NCI-H2029 treated with DMSO at 0.1 percent for 48 hours (cell line): ENCODE measurements at places on chromosomes 4 and X.

DNA sequence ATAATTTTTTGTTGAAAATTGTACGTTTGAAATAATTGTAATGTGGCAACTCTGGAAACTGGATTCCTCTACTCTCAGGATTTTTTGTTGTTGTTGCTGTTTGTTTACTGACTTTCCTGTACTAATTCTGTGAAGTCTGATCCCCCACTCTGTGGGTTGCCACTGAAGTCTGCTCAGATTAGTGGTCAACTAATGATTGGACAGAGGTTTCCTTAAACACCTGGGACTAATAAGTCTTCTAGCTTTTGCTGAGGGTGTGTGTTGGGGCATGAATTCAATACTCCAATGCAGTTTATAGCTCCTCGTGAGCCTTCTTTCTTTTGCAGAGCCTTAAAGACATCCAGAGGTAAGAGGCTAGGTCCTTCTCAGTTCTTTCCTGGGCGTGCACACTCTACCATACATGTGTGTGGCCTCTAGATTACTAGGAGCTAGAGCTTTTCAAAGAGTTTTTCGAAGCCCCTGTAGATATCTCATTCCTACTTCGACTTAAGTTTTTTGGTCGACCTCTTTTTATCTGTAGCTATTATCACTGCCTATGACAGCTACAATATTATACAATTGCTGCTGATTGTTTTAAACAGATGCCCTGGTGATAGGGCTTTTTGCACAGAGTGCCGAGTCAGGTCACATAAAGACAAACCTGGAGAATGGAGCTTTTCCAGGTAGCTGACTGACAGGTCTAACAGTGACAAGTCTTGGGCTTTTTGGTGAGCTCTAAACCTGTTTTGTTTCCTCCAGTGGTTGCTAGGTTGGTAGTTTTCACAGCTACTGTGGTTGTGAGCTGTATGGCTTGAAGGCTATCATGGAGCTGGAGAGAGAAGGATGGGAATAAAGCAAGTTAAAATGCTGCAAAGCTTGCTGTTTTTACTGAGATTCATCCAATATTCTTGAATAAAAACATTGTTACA is 34.0 kb downstream of the BMP2K start:
- no peak for DNase-seq

DNA sequence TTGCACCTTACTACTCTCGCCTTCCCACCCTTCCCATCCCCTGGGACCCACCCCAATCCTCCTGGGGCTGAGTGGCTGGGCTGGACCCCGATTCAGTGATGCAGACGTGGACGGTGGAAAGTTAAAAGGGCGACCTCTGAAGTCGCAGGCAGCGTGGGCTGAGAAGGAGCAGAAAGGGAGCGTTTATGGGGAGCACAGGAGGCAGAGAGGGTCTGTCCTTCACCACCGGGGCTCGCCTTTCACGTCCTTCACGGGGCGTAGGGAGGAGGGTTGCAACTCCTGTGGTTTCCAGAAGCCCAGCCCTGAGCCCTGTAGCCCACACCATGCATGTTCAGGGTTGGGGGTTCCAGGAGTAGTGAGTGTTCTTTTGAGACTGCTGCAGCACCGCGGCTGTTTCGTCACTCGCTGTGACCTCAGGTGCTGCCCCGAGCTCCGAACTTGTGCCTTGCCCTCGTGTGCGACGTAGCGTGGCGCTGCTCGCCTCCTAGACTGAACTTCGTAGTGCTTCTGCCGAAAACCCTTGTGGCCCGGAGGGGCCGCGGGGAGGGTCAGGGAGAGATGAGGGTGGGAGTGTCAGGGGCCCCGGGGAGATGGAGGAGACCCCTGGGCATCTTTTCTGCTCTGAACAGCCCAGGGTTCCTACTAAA is 1.6 kb downstream of the NHS start:
- DNase-seq, result no peak

- peak; percentile 14 for DNase-seq
These were observed 65.2 kb downstream of the TRIM2 start for GRCh38 chr4:153269218-153269990.

DNA sequence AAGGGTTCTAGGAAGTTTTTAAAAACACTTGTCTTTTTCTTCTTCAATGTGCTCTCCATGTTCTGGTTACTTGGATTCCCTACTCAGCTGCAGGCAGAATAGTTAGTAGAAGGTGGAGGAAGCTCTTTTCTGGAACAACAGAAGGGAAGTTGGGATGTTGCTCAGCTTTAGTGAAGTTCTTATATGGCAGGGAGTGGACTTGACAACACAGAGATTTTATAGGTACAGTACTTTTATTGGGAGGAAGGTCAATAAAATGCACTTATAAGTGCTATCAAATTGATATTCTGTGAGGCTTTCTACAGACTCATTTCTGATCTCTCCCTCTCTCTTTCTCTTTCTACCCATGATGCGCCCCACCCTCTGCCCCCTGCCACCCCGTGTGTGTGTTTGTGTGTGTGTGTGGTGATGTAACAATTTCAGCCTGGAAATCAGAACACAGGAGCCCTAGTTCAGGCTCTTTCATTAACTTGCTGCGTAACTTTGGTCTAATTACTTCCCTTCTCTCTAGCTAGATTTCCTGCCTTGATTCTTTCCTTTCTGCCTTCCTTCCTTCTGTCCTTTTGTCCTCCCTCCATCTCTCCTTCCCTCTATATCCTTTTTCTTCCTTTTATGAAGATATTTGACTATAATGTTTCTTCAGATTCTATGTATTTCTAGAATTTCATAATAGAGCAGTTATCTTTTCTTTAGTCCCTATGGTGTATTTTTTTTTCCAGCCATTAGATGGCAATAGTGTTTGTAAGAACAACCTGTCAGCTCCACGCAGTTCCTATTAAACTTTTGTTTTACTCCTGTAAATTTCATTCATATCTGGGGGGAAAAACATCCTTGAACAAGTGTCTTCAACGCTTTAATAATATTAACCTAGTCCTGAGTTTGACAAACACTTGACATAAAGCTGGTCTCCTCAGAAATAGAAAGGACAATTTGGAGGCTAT is 37.1 kb downstream of the HEPH start:
- no peak for DNase-seq

DNA sequence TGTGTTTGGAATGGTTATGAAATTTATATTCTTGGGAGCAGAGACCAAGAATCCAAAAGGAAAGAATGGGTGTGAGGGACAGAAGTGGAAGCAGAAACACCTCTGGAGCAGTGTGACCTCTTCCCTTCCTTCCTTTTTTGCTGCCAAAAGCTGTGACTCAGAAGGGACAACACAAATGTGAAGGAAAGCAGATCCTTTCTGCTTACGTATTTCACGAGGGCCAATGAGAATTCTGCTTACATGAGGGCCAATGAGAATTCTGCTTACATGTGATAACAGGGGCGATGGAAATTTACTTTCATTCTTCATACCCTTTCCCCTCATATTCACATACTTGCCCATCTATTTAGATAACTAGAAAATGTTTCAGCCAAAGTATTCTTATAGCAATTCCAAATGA is 404.6 kb downstream of the PRDM5 start:
- DNase-seq, result peak; percentile 18

GRCh38 chr4:1465173-1466033 is 59.2 kb upstream of the NKX1-1 start:
- no peak for DNase-seq

DNA sequence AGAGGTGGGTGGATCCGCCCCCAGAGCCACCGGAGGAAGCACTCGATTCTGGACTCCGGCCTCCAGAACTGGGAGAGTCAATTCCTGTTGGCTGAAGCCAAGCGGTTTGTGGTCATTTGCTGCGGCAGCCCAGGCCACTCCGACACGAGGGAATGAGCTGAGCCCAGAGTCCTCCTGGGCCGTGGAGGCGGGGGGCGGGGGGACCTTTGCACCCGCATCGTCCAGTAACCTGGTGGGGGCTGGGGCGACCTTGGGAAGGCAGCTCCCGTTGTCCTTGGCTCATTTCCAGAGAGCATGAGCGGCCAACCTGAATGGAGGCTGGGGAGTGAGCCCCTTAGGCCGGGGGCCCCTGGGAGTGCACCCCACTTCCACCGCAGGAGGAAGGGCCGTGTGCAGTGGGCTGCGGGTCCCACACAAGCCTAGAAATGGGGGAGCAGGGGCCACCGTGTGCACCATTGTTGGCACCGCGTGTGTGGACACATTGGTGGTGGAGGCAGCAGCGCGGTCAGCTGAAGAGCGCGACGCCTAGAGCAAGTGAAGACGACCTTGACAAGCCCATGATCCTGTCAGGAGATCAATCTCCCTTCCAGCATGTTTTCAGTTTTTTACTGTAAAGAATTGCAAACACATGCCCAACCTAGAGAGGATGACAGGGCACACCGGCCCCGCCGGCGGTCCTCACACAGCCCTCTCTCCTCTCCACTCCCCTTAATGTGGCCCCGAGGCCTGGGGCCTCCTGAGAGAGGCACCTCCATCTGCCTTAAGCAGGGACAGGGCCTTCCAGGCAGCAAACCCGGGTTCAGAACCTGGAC is 19.9 kb upstream of the DUSP9 start:
- DNase-seq, result no peak

DNA sequence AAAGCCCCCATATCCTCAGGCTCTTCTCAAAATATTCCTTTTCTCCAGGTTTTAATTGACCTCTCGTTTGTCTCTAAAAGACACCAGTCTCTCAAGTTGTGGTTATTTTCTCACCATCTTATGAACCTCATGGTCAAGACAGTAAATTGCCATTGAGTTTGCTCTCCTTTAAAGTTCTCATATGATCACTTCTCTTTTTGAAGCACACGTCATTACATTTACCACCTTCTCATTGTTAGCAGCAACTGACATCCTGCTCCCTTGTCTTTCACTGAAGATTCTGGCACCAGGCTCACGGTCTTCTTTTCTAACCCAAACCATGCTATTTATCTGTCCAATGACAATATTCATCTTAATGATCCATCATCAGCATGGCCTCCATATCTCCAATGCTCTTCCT is 324.2 kb downstream of the TMA16 start:
- no peak for DNase-seq

DNA sequence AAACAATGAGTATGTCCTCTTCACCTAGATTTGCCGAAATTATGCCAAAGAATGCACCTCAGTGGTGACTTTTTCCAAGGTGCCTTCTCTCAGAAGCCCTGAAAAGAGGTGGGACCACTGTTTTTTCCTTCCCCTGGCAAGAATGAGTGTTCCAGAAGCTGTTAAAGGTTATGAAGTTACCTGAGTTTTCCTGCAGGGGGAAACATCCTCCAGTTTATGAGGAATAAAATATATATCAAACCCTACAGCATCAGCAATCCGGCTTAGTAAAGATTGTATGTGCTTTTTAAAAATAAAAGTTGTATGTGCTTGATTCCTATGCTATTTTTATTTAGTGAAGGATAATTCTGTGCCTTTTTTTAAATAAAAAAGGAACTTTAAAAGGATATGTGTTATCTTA is 73.3 kb downstream of the RBM46 start:
- no peak for DNase-seq

DNA sequence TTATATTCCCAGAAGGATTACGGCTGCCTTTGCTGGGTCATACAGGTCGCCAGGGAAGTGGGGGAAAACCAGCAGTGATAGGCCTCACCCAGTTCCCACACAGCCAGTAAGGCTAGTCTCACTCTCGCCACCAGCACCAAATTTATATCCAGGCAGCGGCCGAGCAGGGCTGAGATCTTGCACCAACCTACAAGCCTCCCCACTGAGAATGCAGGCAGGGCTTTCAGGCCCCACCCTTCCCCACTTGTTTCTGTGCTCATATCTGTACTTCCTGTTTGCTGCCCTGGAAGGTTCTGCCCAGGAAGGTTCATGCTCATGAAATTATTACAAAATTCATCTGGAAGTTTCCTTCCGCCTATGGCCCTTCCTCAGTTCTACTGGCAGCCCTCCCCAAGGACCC is 179.7 kb downstream of the STIM2 start:
- DNase-seq, result no peak

- DNase-seq, result no peak
These were observed 46.7 kb downstream of the REELD1 start for GRCh38 chr4:146261041-146261440.

DNA sequence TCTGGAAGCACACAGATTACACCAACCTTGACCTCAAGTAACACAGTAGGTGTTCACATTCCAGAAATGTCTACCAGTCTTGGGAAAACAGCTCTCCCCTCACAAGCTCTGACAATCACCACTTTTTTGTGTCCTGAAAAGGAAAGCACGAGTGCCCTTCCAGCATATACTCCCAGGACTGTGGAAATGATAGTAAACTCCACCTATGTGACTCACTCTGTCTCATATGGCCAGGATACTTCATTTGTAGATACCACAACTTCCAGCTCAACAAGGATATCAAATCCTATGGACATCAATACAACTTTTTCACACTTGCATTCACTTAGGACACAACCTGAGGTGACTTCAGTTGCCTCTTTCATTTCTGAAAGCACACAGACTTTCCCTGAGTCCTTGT is 46.9 kb downstream of the ADGRG4 start:
- no peak for DNase-seq
